Dermis blood vessel endothelial cell (primary cell): ENCODE measurements at places on chromosomes 5 and 9. TPM values are rescaled to one million over a fixed set of nuclear protein-coding genes. Genes with fewer than 3 reads are reported as not detected.

DNA sequence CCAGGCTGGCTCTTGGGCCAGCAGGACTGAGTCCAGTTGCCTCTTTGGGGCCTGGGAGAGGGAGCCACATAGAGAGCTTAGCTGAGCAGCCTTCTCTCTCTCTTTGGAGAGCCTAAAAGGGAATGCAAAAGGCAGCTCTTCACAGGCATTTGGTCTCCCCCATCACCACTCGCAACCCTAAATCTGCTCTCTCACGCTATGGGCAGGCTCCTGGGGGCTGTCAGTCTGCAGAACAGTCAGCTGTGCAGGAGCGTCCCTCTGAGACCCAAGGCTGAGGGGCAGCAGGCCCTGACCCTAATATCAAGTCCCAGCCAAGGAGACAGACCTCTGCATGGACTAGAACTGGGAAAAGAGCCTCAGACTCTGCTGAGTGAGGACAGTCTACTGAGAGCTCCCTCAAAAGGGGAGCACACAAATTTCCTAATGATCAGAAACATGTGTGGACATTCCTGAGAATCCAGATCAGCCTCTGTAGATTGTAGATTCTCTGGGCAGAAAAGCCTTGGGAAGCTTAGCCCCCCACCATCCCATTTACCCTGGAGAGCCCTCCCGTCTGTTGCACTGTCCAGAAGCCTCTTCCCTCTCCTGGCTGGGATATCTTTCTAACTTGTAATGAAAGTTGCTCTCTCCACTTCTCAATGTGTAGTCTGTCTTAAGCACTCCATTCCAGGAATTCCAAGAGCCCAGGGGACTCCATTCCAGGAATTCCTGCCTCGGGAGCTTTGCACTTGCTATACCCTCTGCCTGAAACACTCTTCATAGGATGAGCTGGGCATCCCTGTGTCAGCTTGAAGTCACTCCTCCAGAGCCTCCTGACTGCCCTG lies 79.4 kb downstream of the FAM114A2 start:
- DNase-seq: no peak

DNA sequence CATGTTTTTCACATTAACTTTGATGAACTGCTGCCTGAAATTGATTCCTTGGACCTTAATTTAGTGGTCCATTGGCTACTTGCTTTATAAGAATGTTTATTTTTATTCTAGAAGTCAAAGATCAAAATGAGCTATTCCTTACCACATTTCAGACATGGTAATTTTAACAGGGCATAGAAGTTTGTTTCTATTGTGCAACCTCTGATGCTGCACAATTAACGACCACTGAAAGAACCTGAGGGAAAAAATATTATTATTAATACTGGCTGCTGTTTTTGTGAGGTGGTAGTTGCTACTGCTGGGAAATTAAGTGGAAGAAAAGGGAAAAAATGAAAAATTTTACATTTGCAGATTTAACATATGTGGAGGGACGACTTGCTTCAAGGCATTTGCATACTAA lies 37.9 kb upstream of the RAB3C start:
- DNase-seq: no peak

DNA sequence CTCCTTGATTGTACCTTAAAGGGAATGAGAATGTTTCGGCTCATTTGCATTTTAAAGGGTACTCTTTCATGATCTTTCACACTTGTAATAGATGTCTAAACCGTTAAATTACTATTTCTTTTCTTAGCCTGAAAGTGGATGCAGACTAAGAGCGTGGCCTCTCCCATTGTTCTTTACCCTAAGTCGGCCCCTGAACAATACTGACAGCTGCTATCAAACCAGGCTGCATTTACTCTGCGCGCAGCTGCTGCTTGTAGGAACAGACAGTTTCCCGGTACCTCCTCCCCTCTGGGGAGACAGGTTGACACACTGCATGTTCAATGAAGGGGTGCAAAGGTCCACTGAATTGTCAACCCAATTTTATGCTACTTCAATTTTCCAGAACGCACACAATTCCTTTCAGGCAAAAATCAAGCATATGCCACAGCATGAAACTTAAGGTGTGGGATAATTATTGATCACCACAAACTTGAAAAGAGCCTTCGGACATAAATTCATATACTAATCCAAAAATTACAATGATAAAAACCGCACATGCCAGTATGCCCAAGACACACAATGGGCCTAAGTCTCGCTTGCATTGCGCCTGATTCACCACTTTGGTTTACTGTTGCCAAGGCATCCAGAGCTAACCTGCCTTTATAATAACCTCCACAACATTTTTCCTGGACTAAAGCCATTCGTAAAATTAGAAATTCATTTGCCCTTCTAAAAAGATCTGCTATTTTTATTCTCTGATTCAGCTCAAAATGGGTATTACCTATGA lies 39.7 kb downstream of the TLE1 start:
- no peak for DNase-seq

- DNase-seq: no peak
Measured at GRCh38 chr9:121622387-121623203, 28.8 kb upstream of the DAB2IP start.

GRCh38 chr5:181005791-181006190 lies 17.1 kb downstream of the BTNL3 start:
- no peak for DNase-seq

- no peak for DNase-seq
Measured at GRCh38 chr5:21831145-21831787, 1021.9 kb downstream of the CDH12 start.

DMGDH gene
- 0.68 and 1.4 TPM in 2 replicates for total RNA-seq
